Activated naive CD8-positive, alpha-beta T cell treated with anti-CD3 and anti-CD28 coated beads for 36 hours (primary cell): ENCODE measurements at places on chromosomes 4 and X. TPM values are rescaled to one million over a fixed set of nuclear protein-coding genes. Genes with fewer than 3 reads are reported as not detected.

Gene SPANXA2
- not detected for total RNA-seq

Gene TBC1D9
- total RNA-seq: 0.04 TPM

Gene USP17L28
- total RNA-seq: not detected

Gene HSD17B13
- total RNA-seq: not detected

- no peaks in the 10 kb centered on the region for H3K27me3 ChIP-seq
- peaks cover 53% of the 10 kb centered on the region for H3K36me3 ChIP-seq
- peaks cover 66% of the 10 kb centered on the region for H3K4me1 ChIP-seq
- H3K27ac ChIP-seq: peak overlapping the region; percentile 61
- peak overlapping the region; percentile 3 for H3K4me3 ChIP-seq
- peak; percentile 37 for DNase-seq
Measured at GRCh38 chr4:77007358-77008230, 58.0 kb downstream of the SEPTIN11 start.

GRCh38 chr4:189815404-189816192 is 125.1 kb upstream of the FRG1 start:
- peaks cover 5% of the 10 kb centered on the region for H3K36me3 ChIP-seq
- DNase-seq: no peak
- H3K27ac ChIP-seq: no peak overlapping the region
- no peak overlapping the region for H3K4me3 ChIP-seq

Gene FGG
- total RNA-seq: not detected

DNA sequence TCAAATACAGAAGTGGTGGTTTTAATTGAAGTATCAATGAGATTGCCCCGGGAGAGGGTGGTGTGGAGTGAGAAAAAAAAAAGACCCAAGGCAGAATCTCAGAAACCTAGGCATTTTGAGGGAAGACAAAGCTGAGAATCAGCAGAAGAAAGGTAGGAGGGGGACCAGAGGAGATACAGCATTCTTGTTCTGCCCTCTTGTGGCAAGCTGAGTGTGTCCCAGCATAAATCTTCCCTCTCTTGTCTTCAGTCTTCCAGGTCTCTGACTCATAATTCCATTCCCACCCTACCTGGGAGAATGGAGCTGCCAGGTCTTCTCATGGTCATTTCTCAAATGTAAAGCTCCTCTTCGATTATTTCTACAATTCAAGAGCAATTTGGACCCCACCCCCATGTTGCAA is 32.7 kb upstream of the MAGED1 start:
- H3K36me3 ChIP-seq: peaks cover 62% of the 10 kb centered on the region

Gene PORCN
- 11.0 TPM for total RNA-seq

DNA sequence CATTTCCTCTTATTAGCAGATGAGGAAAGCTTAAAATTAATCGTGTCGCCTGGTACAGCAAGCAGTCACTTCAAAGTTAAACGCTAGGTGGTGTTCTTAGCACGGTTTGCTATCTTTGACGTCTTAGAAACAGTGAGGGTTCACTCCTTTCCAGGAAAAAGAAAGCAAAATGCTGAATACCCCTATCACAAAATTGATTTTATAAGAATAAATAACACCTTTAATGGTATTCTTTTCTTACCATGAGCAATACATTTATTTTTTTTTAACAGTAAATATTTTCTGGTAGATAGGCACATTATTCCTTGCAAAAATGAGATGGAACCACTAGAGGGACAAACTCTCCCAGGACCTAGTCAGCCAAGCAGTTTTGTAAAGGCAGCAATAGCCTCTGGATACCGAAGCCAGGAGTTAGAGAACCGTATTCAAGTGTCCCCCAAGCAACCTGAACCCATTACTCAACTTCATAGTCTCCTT is 153.9 kb downstream of the KDR start:
- H3K4me1 ChIP-seq: peaks cover 5% of the 10 kb centered on the region
- no peak for DNase-seq
- peaks cover 28% of the 10 kb centered on the region for H3K27me3 ChIP-seq
- H3K27ac ChIP-seq: no peak overlapping the region
- H3K36me3 ChIP-seq: no peaks in the 10 kb centered on the region

GRCh38 chr4:107625391-107625902 is 94.6 kb downstream of the PAPSS1 start:
- no peak overlapping the region for H3K4me3 ChIP-seq
- H3K27me3 ChIP-seq: no peaks in the 10 kb centered on the region
- H3K36me3 ChIP-seq: peaks cover 46% of the 10 kb centered on the region
- H3K4me1 ChIP-seq: peaks cover 2% of the 10 kb centered on the region

GRCh38 chrX:133676344-133677122 is 261.2 kb upstream of the GPC4 start:
- no peak for DNase-seq
- H3K27ac ChIP-seq: no peak overlapping the region
- H3K36me3 ChIP-seq: no peaks in the 10 kb centered on the region
- peaks cover 2% of the 10 kb centered on the region for H3K4me1 ChIP-seq

- no peak overlapping the region for H3K4me3 ChIP-seq
- H3K36me3 ChIP-seq: no peaks in the 10 kb centered on the region
- no peak for DNase-seq
- H3K27me3 ChIP-seq: no peaks in the 10 kb centered on the region
Measured at GRCh38 chr4:101885574-101885973, 95.0 kb downstream of the BANK1 start.

DNA sequence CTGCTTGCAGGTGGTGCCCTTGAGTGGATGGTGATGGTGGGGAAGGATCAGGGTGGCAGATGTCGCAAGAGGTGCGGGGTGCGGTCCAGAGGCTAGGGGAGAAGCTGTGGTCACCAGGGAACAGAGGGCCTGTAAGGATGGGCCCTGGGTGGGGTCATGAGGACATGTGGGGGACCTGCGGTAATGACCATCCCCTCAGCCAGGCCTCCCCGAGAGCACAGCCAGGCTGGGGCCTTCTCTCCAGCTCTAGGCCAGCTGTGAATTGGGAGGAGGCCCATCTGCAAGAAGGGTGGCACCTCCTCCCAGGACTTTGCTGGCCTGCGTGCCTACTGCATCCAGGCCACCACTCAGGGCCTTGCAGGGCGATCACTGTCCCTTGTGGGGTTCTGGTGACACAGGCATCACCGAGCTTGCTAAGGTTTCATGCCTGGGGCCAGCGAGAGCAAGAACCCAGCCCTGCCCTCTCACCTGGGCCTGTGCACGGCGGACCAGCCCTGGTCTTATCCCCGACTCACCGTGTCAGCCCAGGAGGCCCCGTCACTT is 34.1 kb upstream of the MXD4 start:
- no peak for DNase-seq
- no peak overlapping the region for H3K4me3 ChIP-seq
- H3K36me3 ChIP-seq: no peaks in the 10 kb centered on the region
- peaks cover 43% of the 10 kb centered on the region for H3K4me1 ChIP-seq

Gene CASP3
- 72.2 TPM for total RNA-seq

Gene TBC1D8B
- 1.2 TPM for total RNA-seq

Gene MTMR8
- 5.0 TPM for total RNA-seq

DNA sequence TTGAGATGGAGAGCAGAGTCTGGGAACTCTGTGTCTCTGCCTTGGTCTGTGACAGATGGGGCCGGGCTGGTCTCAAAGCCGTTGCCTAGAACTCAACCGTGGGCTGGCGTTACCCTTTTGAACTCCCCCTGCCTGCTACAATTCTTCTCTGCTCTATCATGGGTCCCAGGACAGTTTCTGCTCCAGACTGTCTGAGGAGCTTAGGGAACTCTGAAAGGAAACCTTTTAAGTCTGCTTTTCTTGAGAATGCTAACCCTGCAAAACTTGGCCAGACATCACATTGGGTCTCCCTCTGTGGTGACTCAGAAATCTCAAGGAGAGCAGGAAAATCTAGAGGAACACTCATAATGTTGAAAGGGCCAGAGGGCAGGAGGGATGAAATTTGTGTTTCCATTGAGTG is 240.6 kb downstream of the CBR4 start:
- peaks cover 7% of the 10 kb centered on the region for H3K27me3 ChIP-seq
- H3K4me1 ChIP-seq: no peaks in the 10 kb centered on the region
- H3K27ac ChIP-seq: no peak overlapping the region
- no peak for DNase-seq
- H3K4me3 ChIP-seq: no peak overlapping the region

- no peaks in the 10 kb centered on the region for H3K4me1 ChIP-seq
- H3K4me3 ChIP-seq: no peak overlapping the region
- peaks cover 9% of the 10 kb centered on the region for H3K27me3 ChIP-seq
- H3K36me3 ChIP-seq: no peaks in the 10 kb centered on the region
- no peak overlapping the region for H3K27ac ChIP-seq
- no peak for DNase-seq
Measured at GRCh38 chrX:37608156-37608555, 36.7 kb downstream of the LANCL3 start.

Gene TRIM61
- total RNA-seq: 4.1 TPM

DNA sequence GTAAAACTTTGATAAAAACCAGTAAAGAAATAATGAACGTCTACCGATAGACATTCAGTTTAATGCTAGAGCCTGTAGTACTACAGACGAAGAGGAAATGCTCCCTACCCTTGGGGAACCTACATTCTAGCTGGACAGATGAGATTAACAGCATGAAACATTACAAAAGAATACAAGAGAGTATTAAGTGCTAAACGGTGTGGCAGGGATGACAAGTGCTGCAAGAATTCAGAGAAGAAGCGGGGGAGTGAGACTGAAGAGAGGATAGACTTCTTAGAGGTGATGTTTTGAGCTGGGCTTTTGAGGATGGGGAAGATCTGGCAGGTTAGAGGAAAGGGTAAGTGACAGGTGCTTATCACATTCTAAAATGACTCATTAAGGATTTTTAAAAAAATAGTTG is 52.6 kb upstream of the ESX1 start:
- no peak overlapping the region for H3K27ac ChIP-seq
- H3K4me3 ChIP-seq: no peak overlapping the region
- DNase-seq: no peak
- H3K36me3 ChIP-seq: no peaks in the 10 kb centered on the region

DNA sequence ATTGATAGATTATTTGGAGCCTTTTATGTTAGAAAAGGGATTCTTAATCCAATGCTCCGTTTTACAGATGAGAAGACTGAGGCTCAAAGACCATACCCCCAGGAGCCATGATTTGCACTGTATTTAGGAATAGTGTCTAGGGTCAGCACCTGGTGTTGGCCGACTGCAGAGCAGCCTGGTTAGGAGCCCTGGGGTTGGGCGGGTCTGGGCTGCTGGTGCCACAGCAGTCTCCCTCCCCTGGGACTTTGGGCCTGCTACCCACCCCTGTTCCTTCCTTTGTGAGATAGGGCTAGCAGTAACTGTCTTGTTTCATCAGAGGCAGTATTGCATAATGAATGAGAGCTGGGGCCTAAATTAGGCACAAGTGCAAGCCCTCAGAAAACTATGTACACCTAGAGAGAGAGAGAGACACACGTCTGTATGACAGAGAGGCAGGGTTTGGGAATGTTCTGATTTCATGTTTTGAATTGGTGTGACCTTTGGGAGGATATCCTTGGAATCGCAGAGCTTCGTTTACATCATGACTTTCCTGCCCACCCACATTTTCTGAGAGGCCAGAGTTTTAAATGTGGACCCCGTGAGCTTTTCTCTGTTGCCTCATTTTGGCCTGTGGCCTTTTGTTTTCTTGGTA is 111.7 kb downstream of the PTTG2 start:
- H3K36me3 ChIP-seq: peaks cover 18% of the 10 kb centered on the region
- H3K27ac ChIP-seq: peak overlapping the region; percentile 16
- DNase-seq: no peak
- no peak overlapping the region for H3K4me3 ChIP-seq
- peaks cover 34% of the 10 kb centered on the region for H3K4me1 ChIP-seq
